Nucleus accumbens (tissue), 56 donors: ENCODE measurements at places on chromosomes 12 and 14.

DNA sequence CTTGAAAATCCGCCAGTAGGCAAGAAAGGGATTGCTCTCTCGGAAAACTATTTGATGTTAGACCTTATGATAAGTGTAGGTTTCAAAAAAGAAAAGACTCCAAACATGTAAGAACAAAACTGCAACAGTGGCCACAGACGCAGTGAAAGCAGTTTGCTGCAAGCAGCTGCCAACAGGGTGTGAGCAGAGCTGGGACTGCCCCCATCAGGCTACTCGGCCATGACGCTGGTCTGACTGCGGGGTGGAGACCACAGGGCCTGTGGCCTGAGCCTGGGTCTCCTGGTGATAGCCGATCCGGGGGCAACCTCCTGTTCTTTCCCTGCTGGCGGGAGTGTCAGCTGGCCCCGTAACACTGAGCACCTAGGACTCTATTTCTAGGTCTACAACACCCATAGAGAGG lies 63.2 kb downstream of the AMN start:
- DNase-seq = no peak

DNA sequence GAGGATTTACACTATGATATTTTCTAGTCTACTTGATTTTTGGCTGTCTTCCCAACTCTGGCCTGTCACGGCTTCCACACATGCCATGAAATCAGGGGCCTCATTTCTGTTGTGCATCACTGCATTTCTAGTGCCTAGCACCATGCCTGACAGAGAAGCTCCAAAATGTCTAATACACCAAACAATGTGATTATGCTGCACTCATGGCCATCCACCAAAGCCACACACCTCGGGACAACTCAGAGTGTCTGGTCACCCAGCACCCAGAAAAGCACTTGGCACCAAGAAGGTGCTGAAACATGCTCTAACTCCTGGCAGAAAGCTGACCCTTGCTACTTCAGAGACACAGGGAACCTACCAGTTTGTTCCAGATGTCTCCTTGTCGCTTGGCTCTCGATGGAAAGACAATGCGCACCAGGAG lies 11.3 kb downstream of the GCN1 start:
- no peak for DNase-seq

GRCh38 chr14:92973261-92973797 lies 50.4 kb downstream of the CHGA start:
- peak; percentile 73 for DNase-seq

GRCh38 chr12:23722655-23723054 lies 226.8 kb downstream of the SOX5 start:
- DNase-seq = no peak

- no peak for DNase-seq
Observed at GRCh38 chr12:29655861-29656260, 127.9 kb downstream of the TMTC1 start.

GRCh38 chr12:50440288-50440687 lies 39.6 kb downstream of the LARP4 start:
- DNase-seq = no peak

- no peak for DNase-seq
Observed at GRCh38 chr12:75704208-75704607, 192.8 kb upstream of the KRR1 start.

DNA sequence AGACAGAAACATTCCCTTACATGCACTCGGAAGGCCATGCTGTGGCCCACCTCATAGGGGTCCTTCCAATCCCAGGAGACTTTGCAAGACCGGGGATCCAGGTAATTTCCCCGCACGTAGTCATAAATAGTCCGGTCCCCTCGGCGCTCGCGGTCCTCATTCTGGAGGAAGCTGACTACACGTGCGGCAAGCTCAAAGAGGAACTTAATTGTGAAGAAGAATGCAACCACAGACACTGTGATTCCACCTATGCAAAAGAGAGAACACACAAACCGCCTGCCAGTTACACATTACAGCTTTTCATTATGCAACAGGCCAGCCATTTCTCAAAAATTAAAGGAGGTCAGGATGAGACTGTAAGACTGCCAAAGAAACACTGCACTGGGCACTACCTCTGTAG lies 28.4 kb downstream of the AREL1 start:
- DNase-seq = no peak

DNA sequence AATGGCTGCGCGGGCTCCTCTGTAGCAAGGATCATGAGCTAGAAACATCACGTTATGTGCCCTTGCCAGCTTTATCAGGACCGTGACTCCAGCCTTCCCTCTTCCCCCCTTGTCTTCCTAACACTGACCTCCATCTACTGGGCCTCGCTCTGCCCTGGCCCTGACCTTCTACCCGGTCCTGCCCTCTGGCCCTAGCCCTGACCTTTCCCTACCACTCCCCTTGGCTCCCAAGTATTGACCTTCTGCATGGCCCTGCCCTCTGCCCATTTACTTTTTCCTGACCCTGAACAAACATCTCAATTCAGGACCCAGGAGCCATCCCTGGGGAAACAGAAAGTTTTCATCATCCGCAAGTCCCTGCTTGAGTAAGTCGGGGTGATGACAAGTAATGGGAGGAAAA lies 2.0 kb downstream of the SOAT2 start:
- no peak for DNase-seq

GRCh38 chr14:24979725-24980239 lies 70.2 kb downstream of the STXBP6 start:
- no peak for DNase-seq

DNA sequence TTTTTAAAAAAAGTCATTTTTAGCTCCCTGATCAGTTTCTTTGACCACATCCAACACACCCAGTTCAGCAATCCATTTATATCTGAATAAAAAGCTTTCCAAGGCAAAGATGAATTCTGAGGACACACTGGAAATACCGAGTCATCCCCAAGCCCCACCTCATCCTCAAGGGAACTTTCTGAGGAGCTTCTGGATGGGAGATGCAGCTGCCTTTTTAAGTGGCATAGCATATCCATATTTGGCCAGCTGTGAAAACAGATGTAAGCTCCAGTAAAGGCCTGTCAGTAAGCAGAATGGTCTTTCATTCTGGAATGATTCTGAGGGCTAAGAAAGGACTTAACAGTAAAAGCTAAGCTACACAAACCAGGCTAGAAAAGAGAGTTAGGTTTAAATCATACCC lies 18.4 kb downstream of the ZFYVE1 start:
- no peak for DNase-seq

- DNase-seq = no peak
Observed at GRCh38 chr12:6178981-6179761, 21.0 kb upstream of the CD9 start.

GRCh38 chr14:65849091-65849490 lies 436.6 kb downstream of the FUT8 start:
- no peak for DNase-seq

- no peak for DNase-seq
Observed at GRCh38 chr12:105072888-105073488, 11.3 kb downstream of the ALDH1L2 start.

DNA sequence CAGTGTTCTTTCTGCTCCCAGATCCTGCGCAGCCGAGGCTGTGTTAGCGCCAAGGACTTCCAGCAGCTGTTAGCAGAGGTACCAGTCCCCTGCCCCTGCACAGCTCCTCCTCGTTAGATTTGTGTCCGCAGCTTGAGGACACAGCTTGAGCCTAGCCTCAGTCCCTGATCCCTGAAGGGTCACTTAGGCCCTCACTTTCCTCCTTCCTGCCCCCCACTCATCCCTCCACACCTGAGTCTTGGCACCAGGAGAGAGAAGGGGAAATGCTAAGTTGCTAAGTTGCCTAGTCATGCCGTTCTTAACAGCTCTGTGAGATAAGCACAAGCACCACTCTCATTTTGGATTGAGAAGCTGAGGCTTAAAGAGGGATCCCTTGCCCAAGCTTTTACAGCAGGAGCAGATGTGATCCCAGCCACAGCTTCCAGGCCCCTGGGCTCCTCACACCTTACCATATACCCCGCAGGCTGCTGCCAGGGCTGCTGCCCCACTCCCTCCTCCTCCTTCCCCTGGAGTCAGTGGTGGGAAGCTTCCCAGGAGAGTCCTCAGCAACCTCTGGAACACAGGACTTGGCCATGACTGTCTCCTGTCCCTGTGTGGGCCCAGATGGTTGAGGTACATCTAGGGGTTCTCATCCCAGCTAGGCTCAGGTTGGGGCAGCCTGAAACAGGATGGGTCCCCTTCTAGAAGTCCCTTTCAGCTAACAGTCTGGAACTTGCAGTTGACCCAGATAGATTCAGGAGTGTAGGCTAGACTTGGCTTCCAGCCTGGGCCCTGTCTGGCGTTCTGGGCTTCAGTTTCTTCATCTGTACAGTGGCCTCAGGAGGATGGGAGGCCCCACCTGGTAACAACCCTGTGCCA lies 975 bp downstream of the OGFOD2 start:
- DNase-seq = no peak

DNA sequence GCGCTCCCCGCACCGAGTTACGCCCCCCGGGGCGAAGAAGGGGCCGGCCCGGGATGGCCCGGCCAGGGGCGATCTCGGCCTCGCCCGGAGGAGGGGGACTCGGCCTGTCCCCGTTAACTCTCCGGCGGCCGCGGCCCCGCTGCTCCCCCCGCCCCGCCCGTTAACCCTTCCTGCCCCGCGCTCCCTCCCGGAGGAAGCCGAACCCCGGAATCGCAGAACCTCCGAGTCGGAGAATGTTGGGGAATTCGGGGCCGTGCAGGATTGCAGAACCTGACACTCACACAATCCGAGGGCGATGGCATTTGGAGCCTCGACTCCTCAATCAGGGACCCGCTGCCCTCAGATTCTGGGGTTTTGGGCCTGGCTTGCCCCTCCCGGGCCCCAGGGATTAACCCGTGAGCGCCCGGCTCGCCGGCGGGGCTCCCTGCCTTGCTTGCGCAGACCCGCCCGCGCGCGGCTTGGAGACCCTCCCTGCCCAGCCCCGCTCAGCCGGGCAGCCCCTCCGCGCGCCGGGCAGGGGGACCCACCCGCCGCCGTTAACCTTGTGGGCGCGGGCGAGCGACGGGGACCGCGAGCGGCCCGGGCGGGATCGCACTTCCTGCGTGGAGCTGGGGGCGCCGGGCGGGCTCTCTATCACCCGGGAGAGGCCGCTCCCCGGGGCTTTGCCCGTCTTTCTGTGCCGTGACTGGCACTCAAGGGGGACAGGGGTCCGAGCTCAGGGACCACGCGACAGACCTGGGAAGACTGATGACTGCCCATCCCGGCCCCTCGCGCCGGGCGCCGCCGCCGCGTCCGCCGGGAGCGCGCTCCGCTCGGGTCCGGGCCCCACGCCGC lies 18.8 kb downstream of the BEGAIN start:
- no peak for DNase-seq

GRCh38 chr14:74763803-74764531 lies 851 bp downstream of the YLPM1 start:
- DNase-seq = peak; percentile 46

DNA sequence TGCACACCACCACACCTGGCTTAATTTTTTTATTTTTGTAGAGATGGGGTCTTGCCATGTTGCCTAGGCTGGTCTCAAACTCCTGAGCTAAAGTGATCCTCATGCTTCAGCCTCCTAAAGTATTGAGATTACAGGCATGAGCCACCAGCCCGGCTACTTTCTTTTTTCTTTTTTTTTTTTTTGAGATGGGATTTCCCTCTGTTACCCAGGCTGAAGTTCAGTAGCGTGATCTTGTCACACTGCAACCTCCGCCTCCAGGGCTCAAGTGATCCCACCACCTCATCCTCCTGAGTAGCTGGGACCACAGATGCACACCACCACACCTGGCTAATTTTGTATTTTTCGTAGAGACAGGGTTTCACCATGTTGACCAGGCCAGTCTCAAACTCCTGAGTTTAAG lies 51.1 kb downstream of the LIMA1 start:
- DNase-seq = no peak

GRCh38 chr14:102544046-102544746 lies 34.6 kb upstream of the ANKRD9 start:
- no peak for DNase-seq

DNA sequence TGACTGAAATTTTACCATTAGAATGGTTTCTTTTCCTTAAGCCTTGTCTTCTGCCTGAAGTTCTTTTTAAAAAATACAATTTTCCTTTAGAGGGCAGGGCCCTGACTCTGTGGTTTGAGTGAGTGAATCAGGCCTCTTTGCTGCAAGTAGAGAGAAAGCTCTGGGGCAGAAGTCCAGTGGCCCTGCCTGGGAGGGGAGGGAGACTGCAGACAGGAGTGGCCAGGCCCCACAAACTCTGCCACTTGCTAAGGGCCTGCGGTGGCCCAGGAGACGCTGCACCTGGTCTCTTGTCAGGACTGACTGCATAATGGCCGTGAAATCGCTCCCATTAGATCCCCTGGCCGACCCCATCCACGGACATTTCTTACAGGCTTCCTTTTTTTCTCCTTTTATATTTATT lies 25.5 kb downstream of the TSPAN11 start:
- no peak for DNase-seq

DNA sequence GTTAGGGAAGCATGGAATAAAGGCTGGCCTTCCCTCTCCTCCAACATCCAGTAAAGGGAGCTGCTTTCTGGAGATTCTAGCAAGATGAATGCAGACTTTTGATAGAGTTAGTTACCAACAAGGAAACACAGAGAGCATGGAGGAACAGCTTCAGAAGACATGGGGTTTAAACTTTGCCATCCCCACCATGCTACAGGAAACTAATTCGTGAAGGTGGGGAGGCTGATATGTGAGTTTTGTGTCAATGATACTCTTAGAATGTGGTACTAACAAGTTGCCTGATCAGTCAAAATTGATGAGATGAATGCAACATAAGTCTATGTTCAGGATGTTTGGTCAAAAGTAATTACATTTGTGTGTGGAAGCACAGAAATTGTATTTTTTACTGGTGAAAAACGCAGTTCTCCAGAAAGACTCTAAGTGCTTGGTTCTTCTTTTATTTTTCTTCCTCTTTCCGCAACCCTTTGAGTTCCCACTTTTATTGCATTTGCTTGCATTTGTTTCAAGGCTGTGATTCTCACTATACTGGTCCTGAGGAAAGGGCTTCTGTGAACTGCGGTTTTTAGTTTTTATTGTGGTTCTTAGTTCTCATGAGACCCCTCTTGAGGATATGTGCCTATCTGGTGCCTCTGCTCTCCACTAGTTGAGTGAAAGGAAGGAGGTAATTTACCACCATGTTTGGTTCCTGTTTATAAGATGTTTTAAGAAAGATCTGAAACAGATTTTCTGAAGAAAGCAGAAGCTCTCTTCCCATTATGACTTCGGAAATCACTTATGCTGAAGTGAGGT lies at the start of gene CLEC4A:
TSS of gene CLEC4A (plus strand) at position 494 of the 789 bp plus-strand sequence. CDS start at position 756, 262 bp downstream.
- no peak for DNase-seq

DNA sequence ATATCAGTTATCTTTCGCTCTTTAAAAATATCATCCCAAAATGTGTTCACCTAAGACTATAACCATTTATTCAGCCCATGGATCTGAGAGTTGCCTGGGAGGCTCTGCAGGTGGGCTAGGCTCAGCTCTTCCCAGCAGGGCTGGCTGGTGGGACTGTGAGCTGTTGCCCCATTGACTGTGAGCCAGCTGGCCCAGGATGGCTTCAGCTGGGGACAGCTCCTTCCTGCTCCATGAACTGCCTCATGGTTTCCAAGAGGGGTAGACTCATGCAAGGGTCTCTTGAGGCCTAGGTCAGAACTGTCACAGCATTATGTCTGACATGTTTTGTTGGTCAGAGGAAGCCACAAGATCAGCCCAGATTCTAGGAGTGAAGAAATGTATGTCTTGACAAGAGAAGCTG lies 114.1 kb upstream of the E2F7 start:
- no peak for DNase-seq

GRCh38 chr12:76014007-76014406 lies 17.6 kb downstream of the PHLDA1 start:
- DNase-seq = no peak

- no peak for DNase-seq
Observed at GRCh38 chr12:76704693-76705092, 59.2 kb upstream of the ZDHHC17 start.

- no peak for DNase-seq
Observed at GRCh38 chr12:77667101-77667500, 163.6 kb upstream of the NAV3 start.
